Smooth muscle cell of bladder (primary cell): ENCODE measurements at places on chromosomes 2 and 18. TPM values are rescaled to one million over a fixed set of nuclear protein-coding genes. Genes with fewer than 3 reads are reported as not detected.

EFR3B gene
- total RNA-seq, result 0.71 and 1.4 TPM in 2 replicates

GULP1 gene
- 70.3 and 82.1 TPM in 2 replicates for total RNA-seq

TRIM43B gene
- total RNA-seq, result not detected in 2 replicates

DNAH6 gene
- 0.09 and 0.14 TPM in 2 replicates for total RNA-seq

IL36A gene
- not detected in 2 replicates for total RNA-seq

SERPINB7 gene
- total RNA-seq, result 1.4 and 4.1 TPM in 2 replicates

RAB6C gene
- not detected in 2 replicates for total RNA-seq

ADRA2B gene
- 0.09 TPM in 1 of 2 replicates, not detected in the other for total RNA-seq

KCNG2 gene
- total RNA-seq, result 1.3 and 4.7 TPM in 2 replicates

ASAP2 gene
- total RNA-seq, result 15.1 and 16.9 TPM in 2 replicates

COL4A4 gene
- total RNA-seq, result 0.14 and 0.65 TPM in 2 replicates

CIB4 gene
- not detected in 2 replicates for total RNA-seq

WIPF1 gene
- 5.7 and 9.9 TPM in 2 replicates for total RNA-seq

MEIS1 gene
- 155 and 304 TPM in 2 replicates for total RNA-seq

ATAD2B gene
- 8.6 and 11.2 TPM in 2 replicates for total RNA-seq

SLC9A4 gene
- under 0.01 TPM in 1 of 2 replicates, not detected in the other for total RNA-seq

HK2 gene
- total RNA-seq, result 86.0 and 91.0 TPM in 2 replicates

BBS5 gene
- total RNA-seq, result 4.7 and 6.6 TPM in 2 replicates

TACR1 gene
- total RNA-seq, result under 0.01 TPM in 2 replicates

GPR17 gene
- total RNA-seq, result not detected in 2 replicates

MROH2A gene
- under 0.01 and 0.14 TPM in 2 replicates for total RNA-seq

PROM2 gene
- 0.14 and 0.28 TPM in 2 replicates for total RNA-seq

AFF3 gene
- 0.28 and 0.71 TPM in 2 replicates for total RNA-seq

TANK gene
- 61.8 and 80.9 TPM in 2 replicates for total RNA-seq

MAP3K19 gene
- not detected in 2 replicates for total RNA-seq

RGPD4 gene
- under 0.01 TPM in 1 of 2 replicates, not detected in the other for total RNA-seq

DBI gene
- 107 and 150 TPM in 2 replicates for total RNA-seq

ACVR1 gene
- total RNA-seq, result 21.2 and 23.4 TPM in 2 replicates

CTNNA2 gene
- not detected in 2 replicates for total RNA-seq

BOLA3 gene
- 21.0 and 21.7 TPM in 2 replicates for total RNA-seq

R3HDM1 gene
- total RNA-seq, result 3.8 and 4.3 TPM in 2 replicates

ALK gene
- total RNA-seq, result under 0.01 TPM in 2 replicates

SLC4A3 gene
- total RNA-seq, result 2.0 and 2.1 TPM in 2 replicates

STK17B gene
- 13.7 and 15.6 TPM in 2 replicates for total RNA-seq

IL1RN gene
- total RNA-seq, result 0.09 and 0.71 TPM in 2 replicates

RAX gene
- total RNA-seq, result not detected in 2 replicates

IL37 gene
- not detected in 2 replicates for total RNA-seq

PID1 gene
- total RNA-seq, result 28.3 and 36.1 TPM in 2 replicates
